ENCODE measurements at places on chromosomes 3 and 15.

DNA sequence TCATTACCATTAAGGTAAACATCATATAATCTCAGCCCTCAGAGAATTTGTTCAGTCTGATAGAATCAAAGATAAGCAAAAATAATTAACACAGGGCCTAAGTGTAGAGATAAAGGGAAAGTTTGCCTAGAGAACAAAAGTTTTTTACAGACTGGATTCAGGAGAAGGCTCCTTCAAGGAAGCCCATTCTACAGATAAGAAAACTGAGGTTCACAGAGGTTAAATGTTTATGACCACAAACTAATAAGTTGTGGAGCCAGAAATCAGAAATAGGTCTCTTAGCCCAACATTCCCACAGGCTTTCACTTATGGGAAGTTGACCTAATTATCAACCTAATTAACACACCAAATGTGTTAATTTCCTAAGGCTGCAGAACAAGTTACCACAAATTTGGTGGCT, 110.7 kb downstream of the ZMAT3 start:
- DNase-seq: no peak

- DNase-seq: no peak
Observed at GRCh38 chr3:80586338-80586737, 818.5 kb upstream of the ROBO1 start.

DNA sequence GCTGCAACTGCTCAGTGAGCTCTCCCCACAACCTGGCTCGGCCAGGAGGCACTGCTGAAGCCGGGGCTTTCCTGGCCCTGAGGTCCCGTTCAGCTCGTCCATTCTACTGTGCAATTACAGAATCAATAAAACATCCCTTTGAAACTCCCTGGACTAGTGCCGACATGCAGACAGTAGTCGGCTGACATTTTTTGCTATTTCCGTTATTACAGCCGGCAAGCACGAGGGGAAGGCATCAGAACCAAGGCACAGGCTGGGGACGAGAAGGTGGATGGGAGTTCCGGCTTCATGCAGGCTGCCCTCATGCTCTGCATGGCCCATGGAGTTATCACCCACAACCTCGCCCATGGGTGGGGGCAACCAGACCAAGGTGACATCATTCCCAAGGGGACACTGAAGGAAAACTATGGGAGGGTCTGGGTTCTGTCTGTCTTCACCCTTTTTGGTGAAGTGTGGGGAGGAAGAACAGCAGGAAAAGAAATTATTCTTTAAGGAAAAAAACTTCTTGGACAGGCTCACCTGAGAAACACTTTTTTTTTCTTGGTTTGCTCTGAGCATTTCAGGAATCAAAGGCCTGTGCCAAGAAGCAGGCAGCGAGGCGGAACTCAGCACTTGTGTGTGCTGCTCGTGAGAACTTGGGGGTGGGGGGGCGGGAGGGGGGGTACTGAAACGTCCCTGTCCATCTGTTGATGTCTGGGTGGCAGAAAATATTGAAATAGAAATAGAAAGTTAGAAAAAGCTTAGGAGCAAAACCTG, 154.5 kb downstream of the FOXP1 start:
- DNase-seq: peak; percentile 14

- DNase-seq: peak; percentile 20
Observed at GRCh38 chr3:170584585-170585007, 1.3 kb downstream of the SLC7A14 start.

DNA sequence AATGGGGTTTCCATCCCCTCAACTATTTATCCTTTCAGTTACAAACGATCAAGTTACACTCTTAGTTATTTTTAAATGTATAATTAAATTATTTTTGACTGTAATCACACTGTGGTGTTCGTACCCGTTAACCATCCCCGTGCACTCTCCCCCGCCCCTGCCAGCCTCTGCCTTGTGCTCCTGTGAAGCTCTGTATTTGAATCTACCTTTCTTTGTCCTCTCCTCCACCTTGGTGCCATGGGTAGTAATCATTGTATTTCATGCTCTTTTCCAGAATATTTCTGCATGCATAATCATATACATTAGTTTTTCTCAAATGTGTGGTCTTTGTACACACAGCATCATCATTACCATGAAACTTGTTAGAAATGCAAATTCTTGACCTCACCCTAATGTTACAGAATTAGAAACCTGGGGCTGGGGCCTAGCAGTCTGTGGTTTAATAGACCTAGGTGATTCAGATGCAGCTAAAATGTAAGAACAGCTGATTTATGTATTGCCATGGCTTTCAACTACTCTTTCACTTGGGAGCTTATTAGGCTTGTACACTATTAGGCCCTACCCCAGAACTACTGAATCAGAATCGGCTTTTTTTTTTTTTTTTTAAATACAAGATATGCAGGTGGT, 91.5 kb downstream of the STT3B start:
- DNase-seq: no peak

Data from AG09319 (cell line).